Hypothalamus (tissue), 51 donors: ENCODE measurements at places on chromosomes 7 and 10.

DNA sequence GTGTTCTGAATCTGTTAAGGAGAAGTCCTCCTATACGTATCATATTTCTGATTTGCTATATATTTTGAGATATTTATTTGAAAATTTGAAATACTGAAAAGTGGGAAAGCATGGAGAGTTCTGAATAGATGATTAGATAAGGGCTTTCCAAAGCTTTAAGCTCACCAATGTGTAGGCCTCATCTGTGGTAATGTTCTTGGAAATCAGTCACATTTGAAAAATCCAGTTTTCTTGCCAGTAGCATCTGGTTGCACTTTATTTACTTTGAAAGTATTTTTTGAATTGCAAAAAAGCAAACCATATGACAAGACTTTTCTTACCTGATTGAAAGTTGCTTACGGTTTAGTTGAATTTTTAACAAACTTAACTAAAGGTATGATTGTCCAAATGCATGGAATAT, 21.7 kb downstream of the ADD3 start:
- DNase-seq: no peak

DNA sequence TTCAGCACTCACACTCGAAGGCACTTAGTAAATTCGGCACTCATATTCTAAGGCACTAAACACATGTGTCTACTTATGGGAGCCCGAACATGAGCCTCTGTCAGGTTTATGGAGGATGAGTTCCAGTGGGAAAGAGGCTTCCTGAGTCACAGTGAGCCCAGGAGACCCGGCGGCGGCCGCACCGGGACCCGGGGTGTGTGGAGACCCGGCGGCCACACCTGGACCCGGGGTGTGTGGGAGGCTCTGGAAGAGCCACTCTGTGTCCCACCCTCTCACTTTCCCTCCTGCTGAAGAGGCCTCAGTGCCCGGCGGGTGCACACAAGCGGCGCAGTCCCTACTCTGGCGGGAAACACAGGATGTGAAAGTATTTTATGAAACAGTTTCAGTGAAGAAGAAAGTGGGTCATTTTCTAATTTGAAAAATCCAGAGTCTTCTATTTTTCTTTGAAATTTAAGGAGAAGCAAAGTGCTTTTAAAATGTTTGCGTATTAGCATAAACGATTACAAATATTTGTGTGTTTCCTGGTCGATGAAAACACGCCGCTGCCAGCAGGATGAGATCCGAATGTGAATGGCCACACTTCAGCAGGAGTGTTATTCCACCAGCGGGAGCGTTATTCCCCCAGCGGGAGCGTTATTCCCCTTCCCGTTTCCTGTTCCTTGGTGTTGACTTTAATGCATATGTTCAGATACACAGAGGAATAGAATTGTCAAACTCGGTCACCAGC, 625.1 kb downstream of the DNAJB6 start:
- no peak for DNase-seq

GRCh38 chr10:132684164-132684891, 101.6 kb downstream of the NKX6-2 start:
- no peak for DNase-seq

DNA sequence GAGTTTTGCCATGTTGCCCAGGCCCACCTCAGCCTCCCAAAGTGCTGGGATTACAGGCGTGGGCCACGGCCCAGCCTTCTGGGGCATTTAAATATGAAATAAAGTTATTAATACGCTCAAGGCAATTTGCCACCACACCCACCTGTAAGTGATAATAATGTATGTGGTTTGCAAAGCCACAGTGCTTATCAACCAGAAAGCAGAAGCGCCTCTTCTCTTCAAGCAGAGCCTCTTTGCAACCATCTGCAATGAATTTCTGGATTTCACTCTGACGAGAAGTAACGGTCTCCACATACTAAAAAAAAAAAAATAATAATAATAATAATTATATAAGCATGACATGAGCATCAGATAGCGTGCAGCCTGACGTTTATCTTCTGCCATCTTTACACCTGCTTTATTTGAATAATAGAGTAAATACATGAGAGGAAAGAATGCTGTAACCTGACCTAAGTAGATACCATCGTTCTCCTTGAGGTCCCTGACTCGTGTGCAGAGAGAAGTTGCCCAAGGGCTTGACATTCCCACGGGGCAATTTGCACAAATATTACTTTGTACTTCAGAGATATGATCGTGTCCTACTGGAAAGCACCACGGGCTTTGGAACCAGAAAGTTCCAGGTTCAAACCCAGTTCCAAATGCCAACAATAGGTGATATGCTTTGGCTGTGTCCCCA, 34.0 kb downstream of the BRI3 start:
- DNase-seq: no peak

- no peak for DNase-seq
These were observed 312.8 kb downstream of the LRMDA start for GRCh38 chr10:75744261-75744660.

DNA sequence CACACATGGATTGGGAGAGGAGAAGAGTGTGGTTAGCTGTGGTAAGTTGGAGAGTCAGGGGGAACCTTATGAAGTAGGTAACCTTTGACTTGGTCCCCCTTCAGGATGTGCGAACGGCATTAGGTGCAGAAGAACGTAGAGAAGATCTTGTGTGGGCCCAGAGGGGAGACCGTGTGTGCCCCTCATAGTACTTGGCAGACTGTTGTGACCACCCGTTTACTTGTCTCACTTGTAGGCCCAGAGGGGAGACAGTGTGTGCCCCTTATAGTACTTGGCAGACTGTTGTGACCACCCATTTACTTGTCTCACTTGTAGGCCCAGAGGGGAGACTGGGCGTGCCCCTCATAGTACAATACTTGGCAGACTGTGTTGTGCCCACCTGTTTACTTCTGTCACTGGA, 2.6 kb downstream of the GTPBP4 start:
- DNase-seq: no peak

DNA sequence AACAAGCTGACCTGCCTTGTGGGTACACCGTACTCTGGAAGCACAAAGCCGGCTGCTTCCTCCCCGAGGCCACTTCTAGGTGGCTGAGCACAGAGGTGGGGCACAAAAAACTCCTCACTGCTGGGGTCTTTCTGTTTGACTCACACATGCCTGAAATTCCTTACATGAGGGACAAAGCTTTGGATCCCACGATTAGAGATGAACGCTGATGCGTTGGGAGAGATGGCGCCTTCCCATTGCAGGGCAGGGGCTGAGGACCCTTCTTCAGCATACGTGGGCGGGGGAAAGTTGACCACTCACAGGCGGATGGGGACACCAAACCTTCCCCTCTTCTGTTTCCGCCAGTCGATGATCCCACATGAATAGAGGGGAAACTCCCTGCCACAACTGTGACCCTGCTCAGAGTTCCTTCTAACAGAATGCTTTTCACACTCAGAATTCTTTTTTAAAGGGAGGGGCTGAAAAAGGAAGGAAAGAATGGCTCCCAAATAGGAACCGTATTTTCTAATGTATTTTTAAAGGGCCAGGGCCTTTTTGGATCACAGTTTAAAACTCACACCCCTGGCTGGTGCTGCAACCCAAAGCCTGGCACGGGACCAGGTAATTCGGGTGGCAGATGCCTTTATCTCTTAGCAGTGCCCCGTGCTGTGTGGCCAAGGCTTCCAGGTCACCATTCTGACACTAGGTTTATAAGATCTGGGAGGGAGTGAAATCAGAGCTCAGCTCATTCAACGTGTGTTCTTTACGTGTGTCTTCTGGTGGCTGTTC, 134.0 kb downstream of the PRKAG2 start:
- no peak for DNase-seq

DNA sequence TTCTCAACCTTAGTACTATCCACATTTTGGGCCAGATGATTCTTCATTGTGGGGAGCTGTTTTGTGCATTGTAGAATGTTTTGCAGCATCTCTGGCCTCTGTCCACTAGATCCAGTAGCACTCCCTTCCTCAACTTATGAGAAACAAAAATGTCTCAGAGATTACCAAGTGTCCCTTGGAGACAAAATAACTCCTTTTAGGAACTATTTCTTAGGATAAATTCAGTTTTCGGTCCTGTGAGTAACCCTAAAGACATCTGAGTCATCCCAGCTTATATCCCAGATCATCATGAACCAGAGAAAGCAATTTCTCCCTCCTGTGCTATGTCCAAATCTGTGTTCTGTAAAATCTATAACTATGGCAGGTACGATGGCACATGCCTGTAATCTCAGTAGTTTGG, 266.6 kb upstream of the PHYHIPL start:
- no peak for DNase-seq

DNA sequence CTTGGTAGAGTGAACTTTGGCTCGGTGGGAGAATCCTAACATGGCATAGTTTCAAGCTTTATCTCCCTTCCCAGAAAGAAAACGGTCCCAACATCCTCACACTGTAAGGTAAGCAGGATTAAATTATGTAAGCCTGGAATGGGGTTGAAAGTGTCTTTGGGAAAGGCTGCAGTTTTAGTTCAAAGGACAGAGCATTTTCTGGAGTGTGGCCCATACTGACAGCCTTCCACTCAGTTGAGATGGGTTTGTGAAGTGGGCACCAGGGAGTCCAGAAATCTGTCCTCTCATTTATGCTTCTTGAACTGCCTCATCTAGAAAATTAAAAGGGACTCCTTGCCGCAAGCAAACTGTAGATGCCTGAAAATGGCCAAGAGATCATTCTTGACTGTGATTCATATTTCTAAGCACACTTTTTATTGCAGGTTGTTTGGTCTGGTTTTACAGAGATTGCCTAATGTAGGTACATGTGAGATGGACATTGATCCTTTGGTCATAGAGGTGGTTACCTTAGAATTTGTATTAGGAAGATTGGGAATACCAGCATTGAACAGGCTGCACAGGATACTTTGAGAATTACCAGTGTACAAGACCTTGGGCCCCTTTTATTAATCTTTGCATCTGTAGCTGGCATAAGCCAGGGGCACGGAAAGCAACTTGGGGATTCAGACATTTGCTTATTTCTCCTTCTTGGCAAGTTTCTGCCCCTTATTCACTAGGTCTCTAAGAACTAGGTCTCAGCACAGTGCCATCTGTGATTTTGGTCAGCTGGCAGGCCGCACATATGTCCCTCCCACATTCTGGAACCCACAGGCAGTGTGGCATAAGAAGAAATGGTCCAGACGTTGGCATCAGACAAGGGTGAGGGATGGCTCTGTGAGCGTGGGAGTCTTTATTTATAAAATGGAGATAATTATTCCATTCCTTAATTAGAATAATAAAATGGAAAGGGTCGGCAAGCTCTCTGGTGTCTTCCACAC, 125.9 kb downstream of the GLCCI1 start:
- no peak for DNase-seq
